ENCODE measurements at places on chromosomes 2 and 18. TPM values are rescaled to one million over a fixed set of nuclear protein-coding genes. Genes with fewer than 3 reads are reported as not detected.

The SIX3 gene
- total RNA-seq = not detected

The SPATA3 gene
- total RNA-seq = not detected

The MAP2 gene
- 9.1 TPM for total RNA-seq

The MTX2 gene
- total RNA-seq = 42.4 TPM

Measured in foreskin keratinocyte (primary cell).